ENCODE measurements at places on chromosomes 13 and 19.

DNA sequence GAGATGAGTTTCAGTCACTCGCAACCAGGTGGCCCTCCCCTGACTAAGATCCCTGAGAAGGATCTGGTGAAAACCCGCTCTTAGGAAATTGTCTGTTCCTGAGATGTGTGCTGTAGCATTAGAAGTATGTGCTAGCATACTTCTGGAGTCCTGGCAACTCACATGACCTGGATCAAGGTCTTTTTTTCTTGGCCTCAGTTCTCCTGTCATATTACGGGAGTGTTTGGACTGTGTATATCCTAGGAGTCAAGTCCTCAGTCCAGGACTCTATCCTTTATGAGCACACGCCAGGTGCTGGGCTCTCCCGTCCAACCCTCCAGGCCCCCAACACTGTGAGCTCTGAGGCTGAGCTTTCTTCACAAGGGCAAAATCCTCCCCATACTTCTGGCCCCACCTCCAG is 156.4 kb downstream of the UQCRFS1 start:
- no peak for DNase-seq

GRCh38 chr13:20170921-20171320 is 10.1 kb upstream of the GJA3 start:
- no peak for DNase-seq

DNA sequence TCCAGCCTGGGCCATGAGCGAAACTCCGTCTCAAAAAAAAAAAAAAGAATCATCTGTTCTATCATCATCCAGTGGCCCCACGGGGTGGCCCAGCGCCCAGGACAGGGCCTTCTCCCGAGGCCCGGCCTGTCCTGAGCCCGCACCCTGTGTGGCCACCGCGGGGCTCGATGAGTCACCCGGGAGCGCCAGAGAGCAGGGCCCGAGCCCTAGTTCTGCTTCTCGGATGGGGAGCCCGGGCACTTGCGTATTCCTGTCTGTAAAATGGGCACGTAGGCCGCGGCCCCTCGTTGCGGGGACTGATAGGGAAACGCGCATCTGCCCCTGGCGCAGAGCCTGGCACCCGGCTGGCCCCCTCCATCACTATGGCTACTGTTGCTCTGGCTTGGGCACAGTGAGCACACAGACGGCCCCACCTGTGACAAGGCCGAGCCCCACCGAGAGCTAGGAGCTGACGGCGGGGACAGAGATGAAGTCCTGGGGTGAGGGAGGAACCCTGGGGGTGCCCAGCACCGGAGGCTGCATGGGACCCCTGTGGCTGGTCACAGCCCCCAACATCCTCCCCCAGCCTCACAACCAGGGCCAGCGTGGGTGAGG is 21.3 kb upstream of the UQCR11 start:
- no peak for DNase-seq

GRCh38 chr13:101059793-101060192 is 356.5 kb downstream of the NALCN start:
- no peak for DNase-seq

DNA sequence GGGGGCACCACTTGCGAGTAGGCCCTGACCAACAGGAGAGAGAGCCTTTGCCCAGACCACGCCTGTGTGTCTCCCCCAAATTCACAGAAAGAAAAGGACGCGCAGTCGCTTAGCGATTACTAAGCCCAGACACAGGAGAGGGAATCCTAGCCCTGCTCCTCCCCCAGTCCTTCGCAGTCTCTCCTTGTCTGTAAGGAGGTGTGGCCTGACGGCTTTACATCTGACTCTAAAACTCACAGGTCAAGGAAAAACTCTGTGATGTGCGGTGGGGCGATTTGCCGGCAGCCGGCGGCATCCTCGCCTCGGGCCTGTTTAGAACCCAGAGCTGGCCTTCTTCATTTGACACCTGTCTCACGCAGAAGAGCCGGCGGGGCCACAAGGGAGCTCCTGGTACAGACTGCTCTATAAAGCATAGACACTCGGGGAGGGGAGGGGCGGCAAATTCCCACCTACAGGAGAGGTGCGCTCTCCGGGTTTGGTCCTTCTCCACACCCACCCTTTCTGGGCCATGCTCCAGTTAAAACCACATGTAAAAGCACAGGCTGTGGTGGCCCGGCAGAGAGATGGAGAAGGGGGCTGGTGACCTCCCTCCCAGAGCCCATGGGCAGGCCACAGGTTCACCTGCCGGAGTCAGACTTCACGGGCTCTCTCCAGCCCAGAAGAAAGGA is 17.8 kb downstream of the GPR12 start:
- DNase-seq = no peak

Data from NCI-H510A treated with DMSO at 0.1 percent for 48 hours (cell line).